T-helper 17 cell (primary cell): ENCODE measurements at places on chromosomes 1 and 21.

- DNase-seq: no peak
Measured at GRCh38 chr21:34020005-34020847, 53.2 kb upstream of the MRPS6 start.

- no peak for DNase-seq
Measured at GRCh38 chr21:18677632-18678031, 274.0 kb upstream of the TMPRSS15 start.

DNA sequence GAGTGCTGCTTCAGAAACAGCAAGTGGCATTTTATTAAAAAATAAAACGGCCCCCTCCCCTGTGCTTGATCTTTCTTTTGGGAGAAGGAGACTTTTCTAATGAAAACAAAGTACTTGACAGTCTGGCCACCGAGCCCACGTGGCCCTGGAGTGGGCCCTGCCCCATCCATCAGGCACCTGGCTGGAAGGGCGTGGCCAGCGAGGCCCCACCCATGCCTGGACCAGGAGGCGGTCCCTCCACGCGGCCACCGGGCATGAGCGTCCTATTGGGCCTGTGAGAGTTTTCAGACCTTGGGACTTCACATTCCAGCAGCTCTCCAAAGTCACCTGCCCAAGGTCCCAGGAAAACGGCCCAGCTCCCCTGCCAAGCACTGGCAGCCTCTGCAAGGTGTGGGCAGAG is 144.7 kb downstream of the CASZ1 start:
- DNase-seq: no peak

GRCh38 chr1:101260556-101261350 is 23.9 kb downstream of the S1PR1 start:
- no peak for DNase-seq

GRCh38 chr1:227357927-227358302 is 39.6 kb upstream of the CDC42BPA start:
- no peak for DNase-seq

GRCh38 chr21:29521872-29522271 is 223.2 kb downstream of the BACH1 start:
- DNase-seq: no peak

DNA sequence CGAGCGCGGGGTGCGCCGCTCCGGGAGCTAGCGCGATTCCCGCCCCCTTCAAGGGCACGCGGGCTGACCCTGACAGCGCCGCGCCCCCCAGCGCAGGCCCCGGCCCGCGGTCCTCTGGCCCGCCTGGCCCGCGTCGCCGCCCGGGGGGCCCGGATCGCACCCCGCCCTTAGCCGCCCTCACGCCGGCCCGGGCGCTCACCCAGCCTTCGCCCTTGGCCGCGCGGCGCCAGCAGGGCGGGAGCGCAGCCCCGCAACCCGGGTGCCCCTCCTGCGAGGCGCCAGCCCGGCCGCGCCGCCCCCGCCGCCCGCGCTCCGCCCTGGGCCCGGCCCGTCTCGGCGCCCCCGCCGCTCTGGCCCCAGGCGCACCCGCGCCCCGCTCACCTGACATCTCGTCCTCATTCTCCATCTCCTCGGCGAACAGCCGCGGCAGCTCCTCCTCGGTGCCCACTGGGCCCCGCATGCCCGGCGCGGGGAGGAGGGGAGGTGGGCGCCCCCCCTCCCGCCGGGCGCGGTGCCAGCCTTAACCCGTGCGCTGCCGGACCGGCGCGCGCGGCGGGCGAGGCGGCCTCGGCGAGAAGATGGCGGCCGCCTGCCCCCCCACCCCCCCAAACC is 451 bp downstream of the CHD5 start:
- no peak for DNase-seq

- no peak for DNase-seq
Measured at GRCh38 chr1:43557744-43558245, 27.1 kb downstream of the PTPRF start.

GRCh38 chr1:154474802-154475201 is 27.2 kb upstream of the TDRD10 start:
- DNase-seq: no peak

DNA sequence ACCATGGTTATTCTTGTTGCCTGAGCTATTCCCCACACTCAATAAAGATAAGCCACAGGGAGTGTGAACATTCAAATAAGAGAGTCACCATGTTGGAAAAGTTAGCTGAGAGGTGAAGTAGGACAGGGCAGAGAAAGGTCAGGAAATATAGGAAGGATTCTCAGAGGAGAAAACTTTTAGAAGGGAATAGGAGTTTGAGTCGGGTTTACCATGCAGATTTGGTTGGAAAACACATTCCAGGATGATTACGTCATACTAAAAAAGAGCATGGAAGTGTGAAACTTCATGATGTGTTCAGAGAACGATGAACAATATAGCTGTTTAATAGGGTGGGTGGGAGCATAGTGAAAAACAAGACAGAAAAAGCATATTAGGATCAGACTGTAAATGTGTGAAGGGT is 1125.3 kb upstream of the ADGRL2 start:
- DNase-seq: no peak

DNA sequence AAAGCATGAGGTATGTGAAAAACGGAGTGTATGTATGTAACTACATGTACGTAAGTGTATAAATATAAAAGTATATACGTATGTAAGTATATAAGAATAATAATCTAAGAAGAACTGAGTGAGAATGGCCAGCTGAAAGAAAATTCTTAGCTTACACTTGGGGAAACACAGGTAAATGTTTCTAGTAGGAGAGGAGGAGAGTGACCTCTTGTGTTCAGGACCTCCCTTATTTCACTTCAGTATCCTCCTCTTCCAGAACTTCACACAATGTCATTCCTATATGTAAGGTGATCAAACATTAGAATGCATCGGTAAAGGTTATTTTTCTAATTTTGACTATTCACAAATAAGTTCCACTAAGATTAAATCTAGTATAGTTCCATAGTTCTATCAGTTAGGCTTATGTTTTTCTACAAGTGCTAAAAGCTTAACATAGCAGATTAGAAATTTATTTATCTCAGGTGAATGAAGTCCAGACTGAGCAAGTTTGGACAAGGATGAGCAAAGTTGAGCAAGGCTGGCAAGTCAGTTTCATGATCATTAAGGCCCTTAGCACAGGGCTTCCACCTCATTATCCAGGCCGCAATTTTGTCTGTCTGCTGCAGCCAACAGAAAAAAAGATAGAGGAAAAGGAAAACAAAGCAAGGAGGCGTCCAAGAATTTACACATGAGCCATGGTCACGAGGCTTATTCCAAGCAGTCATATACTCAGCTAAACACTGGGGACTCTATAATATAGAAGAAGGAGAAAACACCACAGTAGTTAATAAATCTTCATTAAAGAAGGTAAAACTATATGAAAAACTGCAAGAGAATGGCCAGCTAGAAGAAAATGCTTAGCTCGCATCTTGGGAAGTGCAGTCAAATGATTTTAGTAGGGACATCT is 7.1 kb upstream of the MROH9 start:
- no peak for DNase-seq

GRCh38 chr1:59468828-59469428 is 172.0 kb downstream of the FGGY start:
- DNase-seq: no peak

GRCh38 chr1:222420633-222421032 is 127.3 kb downstream of the HHIPL2 start:
- DNase-seq: no peak

DNA sequence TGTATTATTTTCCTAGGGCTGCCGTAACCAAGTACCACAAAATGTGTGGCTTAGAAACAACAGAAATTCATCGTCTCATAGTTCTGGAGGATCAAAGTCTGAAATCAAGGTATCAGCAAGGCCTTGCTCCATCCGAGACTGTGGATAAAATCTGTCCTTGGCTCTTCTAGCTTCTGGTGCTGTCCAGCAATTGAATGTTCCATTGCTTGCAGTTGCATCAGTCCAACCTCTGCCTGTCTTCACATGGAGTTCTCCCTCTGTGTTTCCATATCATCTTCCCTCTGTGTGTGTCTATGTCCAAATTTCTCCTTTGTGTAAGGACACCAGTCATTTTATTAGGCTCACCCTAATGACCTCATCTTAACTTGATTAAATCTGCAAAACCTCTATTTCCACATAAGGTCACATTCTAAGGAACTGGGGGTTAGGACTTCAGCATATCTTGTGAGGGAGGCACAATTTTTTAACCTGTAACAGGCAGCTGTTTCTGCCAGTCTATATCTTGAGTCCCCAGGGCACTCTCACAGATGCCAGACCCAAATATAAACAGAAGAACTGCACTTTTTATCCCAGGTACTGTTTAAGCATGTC is 84.2 kb downstream of the ERG start:
- no peak for DNase-seq

DNA sequence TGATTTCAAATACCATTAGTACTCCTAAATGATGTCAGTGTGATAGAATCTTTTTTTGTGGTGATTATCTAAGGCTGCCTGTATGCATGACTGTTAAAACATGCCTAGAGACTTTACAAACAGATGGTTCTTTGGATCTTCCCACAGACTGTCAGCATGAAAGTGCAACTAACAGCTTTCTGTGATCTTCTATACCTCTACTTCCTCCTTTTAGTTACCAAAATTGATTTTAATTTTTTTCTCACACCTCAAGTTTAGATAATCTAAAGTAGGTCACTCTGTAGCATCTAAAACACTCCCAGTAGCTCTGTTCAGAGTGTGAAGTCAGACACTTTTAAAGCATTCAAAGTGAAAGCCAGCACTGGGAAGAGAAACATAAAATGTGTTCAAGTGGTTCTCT is 534.5 kb downstream of the PTPRC start:
- no peak for DNase-seq

DNA sequence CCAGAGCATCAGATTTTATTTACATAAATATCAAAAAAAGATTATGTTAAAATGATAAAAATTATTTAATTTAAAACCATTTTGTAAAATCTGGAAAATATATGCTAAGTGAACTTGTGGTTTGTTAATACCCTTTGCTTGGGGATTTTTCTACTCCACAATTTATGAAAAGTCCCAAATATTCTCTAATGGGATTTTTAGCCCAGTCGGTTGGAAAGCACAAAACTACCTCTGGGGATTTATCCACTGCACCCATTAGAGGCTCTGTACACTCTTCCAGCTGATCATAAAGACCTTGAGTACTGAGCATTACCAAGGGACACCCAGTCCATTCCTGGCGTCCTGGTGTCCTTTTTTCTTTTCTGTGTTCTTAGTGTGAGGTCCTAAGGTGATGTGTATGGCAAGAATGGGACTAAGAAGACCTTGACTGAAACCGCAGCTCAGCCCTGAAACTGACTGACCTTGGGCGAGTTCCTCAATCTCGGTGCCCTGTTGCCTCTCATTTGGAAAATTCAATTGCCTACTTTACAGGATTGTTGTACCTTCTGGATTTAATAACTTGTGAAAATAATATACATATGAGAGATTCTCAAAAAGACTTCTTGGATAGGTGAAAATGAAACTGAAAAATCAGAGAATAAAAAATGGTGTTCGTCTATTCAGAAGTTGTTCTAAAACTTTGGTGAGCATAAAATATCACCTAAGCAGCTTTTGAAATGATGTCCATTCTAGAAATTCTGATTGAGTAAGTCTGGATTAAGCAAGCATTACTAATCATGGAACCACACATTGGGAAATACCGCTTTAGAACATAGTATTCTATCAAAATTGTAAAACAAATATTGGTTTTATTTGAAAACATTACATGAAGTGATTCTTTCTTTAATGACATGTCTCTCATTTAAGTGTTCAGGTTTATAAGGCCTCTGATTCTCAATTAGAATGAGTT is 21.5 kb upstream of the SAMSN1 start:
- DNase-seq: no peak
